Aorta (tissue), 5 donors: ENCODE measurements at places on chromosomes 7 and 10.
A peak's percentile ranks its signal among the peaks of the same experiment; 100 is the strongest.

- DNase-seq = no peak
Measured at GRCh38 chr10:111125102-111125501, 48.3 kb downstream of the ADRA2A start.

DNA sequence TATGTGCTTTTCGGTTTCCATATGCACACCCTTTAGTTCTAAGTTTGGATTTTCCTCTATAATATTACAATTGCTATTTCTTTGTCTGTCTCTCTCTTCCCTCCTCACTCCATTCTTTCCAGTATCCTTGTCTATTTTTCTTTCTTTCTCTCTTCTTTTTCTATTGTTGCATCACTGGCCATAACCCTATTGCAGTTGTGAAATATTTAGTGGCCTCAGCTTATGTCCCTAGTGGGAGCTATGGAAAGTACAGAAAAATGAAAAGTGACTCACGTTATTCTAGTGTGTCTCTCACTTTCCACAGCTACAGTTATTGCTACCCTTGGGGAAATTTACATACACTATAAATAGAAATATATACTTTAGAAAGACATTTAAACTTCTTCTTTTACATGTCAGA lies 59.1 kb downstream of the CNTNAP2 start:
- no peak for DNase-seq

GRCh38 chr7:111685349-111685748 lies 123.1 kb upstream of the IMMP2L start:
- no peak for DNase-seq

DNA sequence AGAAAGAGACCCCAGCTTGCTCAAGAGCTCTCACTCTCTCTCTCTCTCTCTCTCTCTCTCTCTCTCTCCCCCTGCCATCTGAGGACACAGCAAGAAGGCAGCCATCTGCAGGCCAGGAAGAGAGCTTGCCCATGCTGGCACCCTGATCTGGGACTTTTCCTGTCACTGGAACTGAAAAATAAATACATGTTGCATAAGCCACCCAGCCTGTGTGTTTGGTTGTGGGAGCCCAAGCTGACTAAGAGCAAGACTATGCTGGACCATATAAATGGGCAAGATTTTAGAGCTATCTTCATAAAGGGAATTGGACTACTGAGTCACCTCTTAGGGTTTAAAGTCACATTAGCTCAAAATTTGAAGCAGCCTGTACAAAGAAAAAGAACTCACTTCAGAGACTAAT lies 98.6 kb downstream of the SLC16A9 start:
- no peak for DNase-seq

DNA sequence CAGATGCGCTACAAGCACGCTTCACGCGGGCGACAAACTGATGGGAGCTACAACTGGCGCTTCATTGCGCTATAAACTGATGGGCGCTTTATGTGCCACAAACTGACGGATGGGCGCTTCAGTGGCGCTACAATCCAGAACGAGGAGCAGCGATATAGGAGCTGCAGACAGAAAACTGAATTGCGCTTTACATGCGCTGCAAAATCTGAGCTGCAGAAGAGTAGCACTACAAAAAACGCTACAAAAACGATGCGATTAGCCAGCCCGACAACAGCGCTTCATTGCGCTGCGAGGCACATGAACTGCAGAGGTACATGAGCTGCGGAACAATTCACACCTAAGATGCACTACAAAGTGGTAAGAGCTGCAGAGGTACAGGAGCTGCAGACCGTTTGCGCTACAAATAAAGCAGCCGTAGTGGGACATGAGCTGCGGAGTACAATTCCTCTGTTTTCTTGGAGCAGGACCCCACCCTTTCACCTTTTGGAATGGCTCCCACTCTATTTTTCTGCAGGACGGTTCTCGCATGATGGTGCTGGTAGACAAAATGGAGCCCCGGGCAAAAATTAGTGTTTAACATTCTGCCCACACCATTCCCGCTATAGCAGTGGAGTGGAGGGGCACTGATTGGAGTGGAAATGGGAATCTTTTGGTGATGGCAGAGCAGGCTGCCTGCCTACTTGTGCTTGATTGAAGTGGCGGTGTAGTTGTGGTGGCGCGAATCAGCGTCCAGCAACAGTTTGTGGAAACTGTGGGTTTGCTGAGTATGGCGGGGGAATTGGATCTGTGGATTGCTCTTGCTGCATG lies 1.2 kb upstream of the SGCE start:
- DNase-seq = no peak

DNA sequence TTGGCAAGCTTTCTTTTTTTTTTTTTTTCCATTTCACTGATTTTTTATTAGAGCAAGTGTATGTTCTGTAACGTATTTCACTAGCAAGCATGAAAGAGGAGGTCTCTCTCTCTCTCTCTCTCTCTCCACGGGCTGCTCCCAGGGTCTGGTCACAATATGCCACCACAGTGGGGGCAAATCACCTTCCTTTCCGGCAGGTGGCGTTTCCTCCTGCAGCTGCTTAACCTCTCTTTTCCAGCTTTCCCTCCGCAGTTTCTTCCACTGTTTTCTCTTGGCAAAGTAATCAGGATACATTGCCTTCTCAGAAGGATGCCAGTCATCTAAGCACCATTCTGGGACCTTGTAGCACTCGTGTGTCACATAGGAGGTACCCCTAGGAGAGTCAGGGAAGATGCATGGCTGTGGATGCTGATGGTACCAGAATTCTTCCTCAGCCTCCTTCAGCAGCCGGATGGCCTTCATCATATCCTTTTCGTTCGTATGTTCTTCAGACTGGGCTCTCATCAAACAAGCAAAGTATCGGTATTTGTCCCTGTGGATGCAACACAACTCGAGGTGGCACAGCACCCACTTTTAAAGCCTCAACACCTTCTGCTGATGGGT lies 197.3 kb upstream of the PODXL start:
- no peak for DNase-seq

- DNase-seq = no peak
Measured at GRCh38 chr7:39085590-39086049, 107.9 kb downstream of the POU6F2 start.

GRCh38 chr10:58372607-58373441 lies 12.4 kb upstream of the TFAM start:
- DNase-seq = no peak

DNA sequence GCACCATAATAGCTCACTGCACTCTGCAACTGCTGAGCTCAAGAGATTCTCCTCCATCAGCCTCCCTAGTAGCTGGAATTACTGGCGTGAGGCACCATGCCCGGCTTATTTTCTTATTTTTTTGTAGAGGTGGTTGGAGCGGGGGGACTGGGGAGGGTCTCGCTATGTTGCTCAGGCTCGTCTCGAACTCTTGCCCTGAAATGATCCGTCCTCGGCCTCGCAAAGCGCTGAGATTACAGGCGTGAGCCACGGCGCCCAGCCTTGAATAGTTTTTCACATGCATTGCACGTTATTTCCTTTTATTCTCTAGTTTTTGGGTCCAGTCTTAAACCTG lies 526 bp upstream of the LAMTOR4 start:
- DNase-seq = no peak

GRCh38 chr10:110774069-110775019 lies 97.4 kb upstream of the PDCD4 start:
- DNase-seq = no peak

- no peak for DNase-seq
Measured at GRCh38 chr7:144777005-144777839, 58.6 kb downstream of the TPK1 start.

DNA sequence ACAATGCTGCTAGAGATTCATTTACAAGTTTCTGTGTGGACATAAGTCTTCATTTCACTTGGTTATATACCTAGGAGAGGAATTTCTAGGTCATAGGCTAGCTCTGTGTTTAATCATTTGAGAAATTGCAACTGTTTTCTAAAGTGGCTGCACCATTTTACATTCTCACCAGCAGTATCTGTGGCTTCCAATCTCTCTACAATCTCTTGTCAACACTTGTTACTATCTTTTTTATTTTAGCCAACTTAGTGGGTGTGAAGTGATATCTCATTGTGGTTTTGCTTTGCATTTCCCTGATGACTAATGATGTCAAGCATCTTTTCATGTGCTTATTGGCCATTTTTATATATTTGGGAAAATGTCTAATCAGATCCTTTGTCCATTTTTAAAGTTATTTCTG lies 53.0 kb upstream of the DRGX start:
- no peak for DNase-seq

- peak; percentile 3 for DNase-seq
Measured at GRCh38 chr7:1690359-1690958, 20.4 kb downstream of the ELFN1 start.

DNA sequence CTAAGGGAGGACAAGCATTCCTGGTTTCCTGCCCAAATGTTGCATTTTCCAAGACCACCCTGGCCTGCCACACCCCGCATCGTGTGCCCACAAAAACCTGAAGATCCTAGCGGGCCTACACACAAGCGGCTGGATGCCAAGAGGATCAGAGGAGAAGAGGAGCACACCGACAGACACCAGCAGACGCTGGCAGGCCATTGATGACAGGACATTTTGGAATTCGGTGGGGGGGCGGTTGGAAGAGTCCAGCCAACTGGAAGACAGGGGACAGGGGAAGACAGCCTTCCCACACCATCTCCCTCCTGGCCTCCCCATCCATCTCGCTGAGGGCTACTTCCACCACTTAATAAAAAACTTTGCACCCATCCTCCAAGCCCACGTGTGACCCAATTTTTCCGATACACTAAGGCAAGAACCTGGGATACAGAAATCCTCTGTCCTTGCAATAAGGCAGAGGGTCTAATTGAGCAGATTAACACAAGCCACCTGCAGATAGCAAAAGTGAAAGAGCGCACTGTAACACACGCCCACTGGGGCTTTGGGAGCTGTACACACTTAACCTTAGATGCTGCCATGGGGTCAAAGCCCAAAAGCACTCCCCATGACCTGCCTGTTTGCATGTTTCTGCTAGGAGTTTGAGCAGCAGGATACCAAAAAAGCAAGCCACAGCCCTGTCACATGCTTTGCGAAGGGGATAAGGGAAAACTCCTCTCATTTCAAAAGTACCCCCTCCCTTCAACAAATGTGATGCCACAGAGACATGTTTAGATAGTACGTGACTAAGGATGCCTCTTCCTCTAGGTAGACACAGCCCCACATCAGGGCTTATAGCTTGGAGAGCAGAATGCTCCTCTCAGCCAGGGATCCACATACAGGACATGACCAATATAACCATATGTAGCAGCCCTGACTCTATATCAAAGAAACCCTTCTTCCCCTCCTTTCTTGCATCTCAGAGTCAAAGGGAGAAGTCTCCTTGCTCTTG lies 13.4 kb upstream of the SMNDC1 start:
- DNase-seq = no peak

GRCh38 chr7:128287556-128287955 lies 46.5 kb downstream of the LEP start:
- no peak for DNase-seq

DNA sequence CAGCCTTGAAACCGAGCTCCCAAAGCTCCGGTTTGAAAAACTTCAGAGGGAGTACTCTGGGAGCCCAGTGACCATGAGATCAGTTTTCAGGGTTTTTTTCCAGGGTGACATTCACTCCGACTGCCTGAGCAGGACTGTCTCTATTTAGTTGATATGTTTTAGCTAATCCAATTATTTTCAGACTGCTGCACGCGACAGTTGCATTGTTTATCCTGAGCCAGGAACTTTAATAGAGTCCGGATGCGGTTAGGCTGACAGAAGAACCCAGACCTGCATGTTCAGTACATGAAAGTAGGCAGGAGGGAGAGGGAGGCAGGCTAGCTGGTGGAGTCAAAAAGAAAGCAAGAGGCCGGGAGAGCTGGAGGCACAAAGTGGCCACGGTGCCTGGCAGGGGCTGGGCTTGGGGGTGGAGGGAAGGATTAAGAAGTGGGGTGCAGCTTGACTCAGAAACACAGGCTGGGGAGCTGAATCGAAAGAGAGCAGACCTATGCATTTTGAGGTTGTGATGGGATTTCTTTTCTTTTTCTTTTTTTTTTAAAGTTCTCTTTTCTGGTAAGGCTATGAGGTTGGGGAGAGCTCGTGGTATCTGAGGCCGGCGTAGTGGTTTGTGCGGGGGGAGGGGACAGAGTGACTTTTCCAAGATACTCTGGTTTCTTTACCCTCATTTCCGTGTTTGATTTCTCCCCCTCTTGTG lies 5.7 kb downstream of the GATA3 start:
- no peak for DNase-seq

DNA sequence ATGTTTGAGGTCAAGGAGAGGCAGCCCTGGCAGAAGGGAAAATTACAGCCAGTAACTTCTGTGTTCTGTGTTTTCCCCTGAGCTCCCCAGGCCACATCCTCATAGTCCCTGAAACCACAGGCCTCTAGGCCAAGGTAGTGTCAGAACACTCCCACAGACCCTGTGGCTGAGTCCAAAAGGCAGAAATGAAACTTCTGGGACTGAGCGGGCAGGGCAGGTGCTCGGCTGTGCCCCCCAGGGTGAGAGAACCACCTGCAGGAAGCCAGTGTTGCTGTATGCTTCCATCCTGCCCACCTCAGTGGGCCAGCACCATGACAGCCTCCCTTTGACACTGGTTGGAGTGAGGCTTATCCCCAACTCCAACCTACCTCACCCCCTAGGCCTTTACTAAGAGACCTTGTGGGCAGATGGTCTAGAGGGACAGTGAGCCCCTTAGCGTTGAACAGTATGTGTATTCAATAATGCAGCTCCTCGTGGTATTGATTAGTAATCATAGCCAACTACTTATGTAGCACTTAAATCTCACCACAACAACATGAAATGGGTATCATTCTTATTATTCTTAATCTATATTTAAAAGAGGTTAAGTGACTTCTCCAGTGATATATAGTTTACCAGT lies 30.3 kb downstream of the PIK3CG start:
- no peak for DNase-seq

DNA sequence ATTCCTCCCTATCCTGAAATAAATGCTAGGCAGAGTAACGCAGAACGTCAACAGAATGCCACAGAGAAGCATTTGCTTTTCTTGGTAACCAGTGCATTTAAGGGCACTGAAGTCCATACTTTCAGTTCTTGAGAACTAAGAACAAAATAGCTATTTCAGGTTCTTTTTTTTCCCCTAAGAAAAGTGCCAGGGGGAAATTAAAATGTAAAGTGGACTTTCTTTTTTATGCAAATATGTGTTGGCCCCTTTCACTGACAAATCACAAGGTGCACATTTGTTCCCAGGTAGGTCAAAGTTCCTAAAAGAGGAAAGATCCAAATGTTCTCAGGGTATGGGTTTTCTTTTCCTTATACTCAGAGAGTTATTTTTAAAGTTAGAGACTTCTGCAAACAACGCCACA lies 151.5 kb downstream of the HPSE2 start:
- no peak for DNase-seq

DNA sequence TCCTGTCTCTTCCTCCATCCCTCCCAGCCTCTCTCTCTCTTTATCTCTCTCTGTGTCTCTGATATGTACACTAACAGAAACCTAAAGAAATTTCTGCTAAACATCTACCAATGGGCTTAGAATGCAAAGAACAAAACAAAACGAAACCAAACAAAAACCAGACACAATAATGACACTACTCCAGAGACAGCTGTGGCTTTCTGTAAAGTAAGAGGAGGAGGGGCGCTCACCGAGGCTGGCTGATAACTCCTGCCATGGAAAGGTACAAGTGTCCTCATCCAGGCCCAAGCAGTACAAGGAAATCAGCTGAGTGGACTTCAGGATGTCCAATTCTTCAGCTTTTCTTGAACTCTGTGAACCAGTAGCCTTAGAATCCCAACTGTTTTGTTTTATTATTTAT lies 70.4 kb upstream of the FZD8 start:
- DNase-seq = no peak

- no peak for DNase-seq
Measured at GRCh38 chr10:38157270-38157685, 63.1 kb downstream of the ZNF37A start.

GRCh38 chr10:4526311-4526731 lies 299.7 kb upstream of the AKR1E2 start:
- no peak for DNase-seq

GRCh38 chr10:15419279-15419874 lies 48.3 kb upstream of the FAM171A1 start:
- DNase-seq = no peak

GRCh38 chr7:17822547-17823173 lies 117.6 kb downstream of the SNX13 start:
- no peak for DNase-seq
